HCT116 (cell line): ENCODE measurements at places on chromosomes 3 and 15. TPM values are rescaled to one million over a fixed set of nuclear protein-coding genes. Genes with fewer than 3 reads are reported as not detected.

CHRNB4 gene
- total RNA-seq: 2.0 TPM

COMMD2 gene
- total RNA-seq: 35.5 TPM

ANKUB1 gene
- not detected for total RNA-seq

MAGI1 gene
- total RNA-seq: 38.6 TPM

ZMAT3 gene
- 12.1 TPM for total RNA-seq

ADPRH gene
- total RNA-seq: 1.5 TPM

PIERCE2 gene
- total RNA-seq: 2.0 TPM

RASGRP1 gene
- total RNA-seq: 1.6 TPM

FILIP1L gene
- 0.17 TPM for total RNA-seq

KBTBD13 gene
- not detected for total RNA-seq

TGM4 gene
- total RNA-seq: not detected

CHST13 gene
- total RNA-seq: 0.91 TPM

PARP14 gene
- 12.2 TPM for total RNA-seq

TMEM108 gene
- total RNA-seq: not detected

C2CD4A gene
- not detected for total RNA-seq

CPNE4 gene
- total RNA-seq: not detected

CFAP161 gene
- total RNA-seq: 0.15 TPM
